ENCODE measurements at places on chromosomes 3 and 15.

GRCh38 chr15:59953392-59953883 lies 50.7 kb upstream of the FOXB1 start:
- peak; percentile 99 for DNase-seq

GRCh38 chr3:31405515-31405914 lies 127.2 kb upstream of the STT3B start:
- DNase-seq, result no peak

DNA sequence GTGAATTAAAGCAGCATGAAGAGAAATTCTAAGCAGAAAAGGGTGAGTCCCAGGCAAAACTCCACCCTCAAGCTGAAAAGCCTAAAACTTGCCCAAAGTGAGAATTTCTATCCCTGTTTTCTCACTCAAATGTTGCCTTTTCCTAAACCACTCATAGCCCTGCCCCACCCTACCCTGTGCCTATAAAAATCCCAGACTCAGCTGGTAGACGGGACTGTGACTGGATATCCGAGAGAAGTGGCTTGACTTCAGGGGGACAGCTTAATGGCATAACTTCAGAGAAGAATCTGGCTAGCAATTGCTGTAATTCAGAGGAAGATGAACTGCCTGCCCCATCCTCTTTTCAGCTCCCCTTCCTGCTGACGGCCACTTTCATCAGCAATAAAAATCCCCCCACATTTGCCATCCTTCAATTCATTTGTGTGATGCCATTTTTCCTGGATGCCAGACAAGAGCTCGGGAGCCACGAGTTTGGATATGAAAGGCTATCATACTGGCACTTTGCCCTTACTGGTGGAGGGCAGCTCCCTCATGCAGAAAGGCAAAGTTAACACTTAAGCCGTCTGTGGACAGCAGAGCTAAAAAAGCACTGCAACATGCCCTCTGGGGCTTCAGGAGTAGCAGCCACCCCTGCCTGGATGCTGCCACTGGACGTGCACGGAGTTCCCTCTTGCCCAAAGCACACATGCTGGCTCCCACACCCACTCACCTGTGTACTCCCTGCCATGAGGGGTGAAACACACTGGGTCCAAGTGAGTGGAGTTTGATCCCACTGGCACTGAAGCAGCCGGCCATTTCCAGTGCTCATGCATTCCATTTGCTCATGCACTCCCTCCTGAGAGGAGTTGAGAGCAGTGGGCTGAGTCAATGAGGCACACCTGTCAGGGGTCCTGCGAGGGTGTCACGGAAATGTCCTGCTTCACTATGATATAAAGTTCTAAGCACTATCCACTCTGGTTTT lies 670.6 kb downstream of the PLOD2 start:
- no peak for DNase-seq

DNA sequence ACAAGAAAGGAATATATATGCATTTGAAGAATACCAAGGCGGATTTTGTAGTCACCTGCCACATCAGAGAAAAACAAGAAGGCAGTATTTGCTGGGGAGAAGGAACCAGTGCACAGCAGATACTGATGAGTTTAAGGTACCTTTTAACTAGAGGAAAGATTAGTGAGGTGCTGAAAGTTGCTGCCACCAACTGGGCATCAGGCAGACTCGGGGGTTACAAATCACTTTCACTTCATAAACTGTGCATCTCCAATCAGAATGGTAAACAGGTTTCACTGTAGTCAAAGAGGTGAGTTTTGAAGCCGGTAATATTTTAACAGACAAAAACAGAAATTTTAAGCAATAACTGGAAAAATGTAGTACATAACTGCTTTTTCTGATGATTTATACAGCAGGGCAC lies 4.1 kb downstream of the FBN1 start:
- DNase-seq, result peak; percentile 13

- no peak for DNase-seq
These were observed 805 bp upstream of the TRPM7 start for GRCh38 chr15:50687302-50687902.

- DNase-seq, result no peak
These were observed 88.0 kb downstream of the PIK3R4 start for GRCh38 chr3:130658678-130659077.

GRCh38 chr3:167830007-167830406 lies 94.5 kb downstream of the SERPINI1 start:
- no peak for DNase-seq

DNA sequence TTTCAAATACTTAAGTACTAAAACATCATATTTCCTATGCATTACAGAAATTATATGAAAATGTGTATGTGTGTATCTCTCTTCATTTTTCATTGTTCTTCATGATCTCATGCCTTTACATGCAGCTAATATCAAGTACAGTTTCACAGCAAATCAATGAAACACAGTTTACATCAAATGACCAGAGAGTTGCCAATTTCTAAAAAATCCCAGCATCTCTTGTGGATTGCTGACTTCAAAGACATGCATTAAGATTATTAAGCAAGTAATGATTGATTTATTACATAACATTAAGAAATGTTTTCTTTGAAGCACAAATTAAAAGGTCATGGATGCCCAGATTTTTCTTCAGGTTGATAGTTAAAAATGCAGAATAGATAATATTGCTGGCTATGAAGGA lies 31.0 kb upstream of the TAFA4 start:
- DNase-seq, result no peak

GRCh38 chr15:50209809-50210208 lies 27.8 kb downstream of the SLC27A2 start:
- no peak for DNase-seq

GRCh38 chr15:82656641-82657266 lies 9.6 kb upstream of the CPEB1 start:
- no peak for DNase-seq

DNA sequence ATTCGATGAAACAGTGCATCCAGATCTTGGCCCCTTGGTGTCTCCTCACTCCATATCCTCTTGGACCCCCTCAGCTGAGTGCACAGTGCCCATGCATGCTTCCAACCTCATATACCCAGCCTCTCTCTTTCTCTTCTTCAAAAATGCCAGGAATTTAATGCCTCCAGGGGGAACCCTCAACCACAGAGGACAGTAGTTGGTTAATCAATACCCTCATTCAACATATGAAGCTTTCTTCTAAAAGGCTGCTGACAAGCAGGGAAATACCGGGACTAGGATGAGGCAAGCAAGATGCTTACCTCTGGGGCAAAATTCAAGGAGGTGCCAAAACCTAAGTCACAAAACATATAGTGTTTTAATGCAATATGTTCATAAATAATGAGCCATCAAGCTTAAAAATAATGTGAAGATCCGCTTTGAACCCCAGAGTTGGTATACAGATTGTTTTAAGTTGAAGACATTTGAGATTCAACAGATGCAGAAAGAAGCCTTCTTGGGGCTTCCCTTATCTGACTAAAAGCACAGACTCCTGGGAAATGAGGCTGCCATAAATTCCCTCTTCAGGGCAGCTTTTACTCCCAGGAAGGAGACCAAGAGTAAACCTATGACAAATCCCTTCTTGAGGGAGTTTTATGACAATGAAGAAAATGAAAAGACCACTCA lies 48.2 kb upstream of the FHIT start:
- no peak for DNase-seq

DNA sequence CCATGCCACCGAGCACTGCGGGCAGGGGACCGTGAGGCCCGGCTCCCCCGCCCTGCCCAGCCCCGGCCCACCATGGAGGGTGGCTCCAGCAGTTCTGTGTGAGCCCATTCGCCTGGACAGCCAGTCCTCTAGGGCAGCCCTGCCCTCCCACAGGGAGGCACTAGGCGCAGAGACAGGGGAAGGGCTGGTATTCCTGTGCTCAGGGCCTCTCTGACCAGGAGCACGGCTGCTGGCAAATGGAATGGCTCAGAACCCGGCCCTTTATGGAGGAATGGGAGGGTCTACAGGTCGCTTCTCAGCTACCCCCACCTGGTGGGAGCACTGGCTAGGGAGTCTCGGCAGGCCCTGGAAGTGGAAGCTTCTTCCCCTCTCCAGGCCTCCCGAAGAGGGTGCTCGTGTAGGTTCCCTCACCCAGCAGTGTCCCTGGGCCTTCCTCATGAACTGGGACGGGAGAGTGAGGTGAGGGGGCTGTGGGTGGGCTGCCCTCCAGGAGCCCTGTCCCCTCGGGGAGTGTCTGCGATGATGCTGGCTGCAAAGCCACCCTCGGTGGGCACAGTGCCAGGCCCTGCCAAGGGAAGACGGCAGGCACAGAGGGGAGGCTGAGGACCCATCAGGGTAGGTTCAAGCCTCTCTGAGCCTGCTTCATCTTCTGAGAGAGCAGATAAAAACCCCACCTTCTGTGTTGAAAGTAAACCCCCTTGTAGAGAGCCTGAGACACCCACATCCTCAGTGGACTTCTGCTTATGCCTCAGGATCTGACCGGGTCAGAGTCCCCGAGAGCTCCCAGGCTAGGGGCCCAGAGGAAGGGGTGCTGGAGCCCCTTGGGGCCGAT lies 1.5 kb downstream of the MELTF start:
- DNase-seq, result no peak

GRCh38 chr15:57510647-57511046 lies 81.1 kb upstream of the MYZAP start:
- peak; percentile 82 for DNase-seq

DNA sequence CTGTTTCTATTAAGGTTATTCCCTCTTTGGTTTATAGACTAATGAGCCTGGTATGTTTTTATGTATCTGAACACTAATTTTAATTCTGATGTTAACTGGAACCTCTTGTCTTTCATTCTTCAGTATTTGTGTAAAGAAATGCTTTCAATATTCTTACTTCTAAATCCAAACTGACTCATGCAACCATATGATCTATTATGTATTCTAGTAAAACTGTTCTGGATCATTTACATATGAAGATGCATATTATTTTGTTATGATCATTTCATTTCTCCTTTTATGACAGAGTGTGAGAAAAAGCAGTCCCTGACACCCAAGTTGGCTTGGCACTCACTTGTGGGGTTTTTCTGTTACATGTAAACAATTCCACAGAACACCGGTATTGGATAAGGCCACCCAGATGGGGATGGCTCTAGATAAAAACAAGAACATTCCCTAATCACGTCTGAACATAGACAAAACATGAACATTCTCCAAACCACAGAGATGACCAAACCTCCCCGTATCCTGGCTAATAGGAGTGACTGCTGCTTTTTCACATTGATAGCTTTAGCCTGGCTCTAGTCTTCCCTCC lies 72.2 kb upstream of the EPHB3 start:
- DNase-seq, result no peak

- DNase-seq, result no peak
These were observed 394.6 kb upstream of the TPM1 start for GRCh38 chr15:62647843-62648505.

DNA sequence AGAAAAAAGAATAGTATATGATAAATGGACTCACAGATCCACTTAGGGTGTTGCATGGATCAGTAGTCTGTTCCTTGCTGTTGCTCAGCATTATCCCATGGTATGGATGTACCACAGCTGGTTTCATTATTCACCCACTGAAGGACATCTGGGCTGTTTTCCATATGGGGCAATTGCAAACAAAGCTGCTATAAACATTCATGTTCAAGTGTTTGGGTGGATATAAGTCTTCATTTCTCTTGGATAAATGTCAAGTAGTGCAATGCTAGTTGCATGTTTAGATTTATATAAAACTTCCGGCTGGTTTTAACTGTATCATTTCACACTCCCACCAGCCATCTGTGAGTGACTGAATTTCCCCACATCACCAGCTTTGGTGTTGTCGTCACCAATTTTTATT lies 137.7 kb downstream of the ASB7 start:
- DNase-seq, result peak; percentile 60

DNA sequence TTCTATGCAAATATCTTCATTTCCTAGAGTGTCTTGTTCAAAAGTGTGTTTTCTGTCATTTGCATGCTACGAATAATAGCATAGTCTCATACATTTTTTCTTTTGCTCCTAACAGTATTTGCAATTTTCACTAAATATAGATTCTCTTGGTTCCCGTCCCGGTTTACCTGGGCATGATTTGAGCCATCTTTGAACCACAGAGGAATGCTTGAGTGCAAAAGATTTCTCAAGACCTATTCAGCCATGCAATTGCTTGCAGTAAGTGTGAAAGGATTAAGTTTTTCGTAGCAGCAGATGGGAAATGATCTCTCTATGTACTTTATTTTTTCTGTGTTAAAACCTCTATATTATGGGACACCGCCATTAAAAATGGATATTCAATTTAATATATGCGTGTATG lies 733.0 kb downstream of the ZPLD1 start:
- no peak for DNase-seq

GRCh38 chr3:54916732-54917131 lies 11.1 kb downstream of the LRTM1 start:
- DNase-seq, result no peak

- no peak for DNase-seq
These were observed 844.9 kb upstream of the ALCAM start for GRCh38 chr3:104521606-104522336.

- no peak for DNase-seq
These were observed 2.2 kb upstream of the ITIH3 start for GRCh38 chr3:52792413-52792812.

GRCh38 chr15:25717457-25718168 lies 145.5 kb downstream of the ATP10A start:
- no peak for DNase-seq

GRCh38 chr15:41967506-41968206 lies 4.7 kb downstream of the EHD4 start:
- DNase-seq, result no peak

- DNase-seq, result no peak
These were observed 25.2 kb downstream of the MYH15 start for GRCh38 chr3:108485146-108485545.

- no peak for DNase-seq
These were observed 225.2 kb upstream of the PRICKLE2 start for GRCh38 chr3:64450396-64450956.

DNA sequence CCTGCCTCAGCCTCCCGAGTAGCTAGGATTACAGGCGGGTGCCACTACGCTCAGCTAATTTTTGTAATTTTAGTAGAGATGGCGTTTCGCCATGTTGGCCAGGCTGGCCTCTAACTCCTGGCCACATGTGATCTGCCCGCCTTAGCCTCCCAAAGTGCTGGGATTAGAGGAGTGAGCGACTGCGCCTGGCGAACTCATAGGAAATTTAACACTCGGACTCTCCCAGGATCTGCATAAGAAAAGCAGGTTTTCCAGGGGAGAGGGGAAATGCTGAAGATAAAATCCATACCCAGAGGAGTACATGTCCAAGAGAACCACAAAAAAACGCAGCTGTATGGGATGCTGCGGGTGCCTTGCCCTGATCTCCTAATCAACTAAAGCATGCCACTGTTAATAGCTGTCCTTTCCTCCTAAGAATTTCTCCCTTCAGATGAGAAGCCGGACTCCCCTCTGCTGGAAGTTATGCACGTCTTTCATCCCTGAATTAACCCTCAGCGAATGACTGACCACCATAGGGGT lies 25.3 kb upstream of the TGFBR2 start:
- DNase-seq, result no peak

DNA sequence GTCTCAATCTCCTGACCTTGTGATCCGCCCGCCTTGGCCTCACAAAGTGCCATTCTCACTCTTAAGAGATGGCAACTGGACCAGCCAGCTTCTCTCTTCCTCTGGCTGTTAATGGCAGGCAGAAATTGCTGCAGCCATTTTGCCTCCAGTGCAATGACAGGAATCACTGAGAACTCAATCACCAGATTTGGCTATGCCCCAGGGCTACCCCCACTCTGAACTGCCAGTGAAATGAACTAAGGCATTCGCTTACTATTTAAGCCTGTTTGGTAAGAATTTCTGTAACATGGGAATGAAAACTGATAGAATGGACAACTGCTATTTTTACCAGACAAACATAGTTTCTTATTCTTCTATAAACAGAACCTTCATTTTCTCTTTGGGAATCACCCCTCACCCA lies 24.5 kb downstream of the FOXP1 start:
- no peak for DNase-seq

Measured in NCI-H1105 treated with DMSO at 0.1 percent for 48 hours (cell line).